Kidney epithelial cell (primary cell): ENCODE measurements at places on chromosomes 1 and 21.

GRCh38 chr1:105100102-105100501, 1350.4 kb downstream of the AMY1C start:
- DNase-seq: no peak

DNA sequence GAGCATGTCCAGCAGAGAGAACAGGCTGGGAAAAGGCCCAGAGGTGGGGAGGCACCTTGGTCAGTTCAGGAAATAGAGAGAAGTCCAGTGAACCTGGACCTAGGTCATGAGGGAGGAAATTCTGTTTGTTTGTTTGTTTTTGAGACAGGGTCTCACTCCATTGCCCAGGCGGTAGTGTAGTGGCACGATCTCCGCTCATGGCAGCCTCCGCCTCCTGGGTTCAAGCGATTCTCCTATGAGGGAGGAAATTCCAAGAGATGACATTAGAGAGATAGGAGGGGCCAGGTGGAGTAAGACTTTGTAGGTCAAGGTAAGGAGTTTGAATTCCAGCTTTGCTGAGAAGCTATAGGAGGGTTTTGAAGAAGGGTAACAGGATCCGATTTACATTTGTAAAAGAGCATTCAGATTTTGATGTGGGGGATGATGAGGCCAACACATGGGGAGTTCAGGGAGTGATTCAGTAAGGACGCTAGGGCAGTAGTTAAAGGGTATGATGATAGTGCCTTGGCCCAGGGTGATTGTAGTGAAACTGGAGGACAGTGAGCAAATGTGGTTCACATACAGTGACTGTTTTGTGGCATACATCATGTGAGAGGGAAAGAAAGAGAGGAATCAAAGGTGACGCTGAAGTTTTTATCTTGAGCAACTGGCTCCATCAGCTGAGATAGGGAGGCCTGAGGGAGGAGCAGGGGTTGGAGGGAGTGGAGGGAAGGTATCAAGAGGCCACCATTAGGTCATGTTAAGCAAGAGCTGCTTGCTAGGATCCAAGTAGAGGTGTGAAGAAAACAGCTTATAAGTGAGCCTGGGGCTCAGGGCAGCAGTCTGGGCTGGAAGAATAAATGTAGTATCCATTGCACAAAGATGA, 8.3 kb upstream of the TRABD2B start:
- no peak for DNase-seq

GRCh38 chr1:173802961-173803360, 21.5 kb upstream of the DARS2 start:
- no peak for DNase-seq

GRCh38 chr1:85047144-85047471, 1.2 kb downstream of the MCOLN3 start:
- DNase-seq: no peak
